ENCODE measurements at places on chromosomes 6 and 20.

- DNase-seq: no peak
Measured at GRCh38 chr6:834866-835265, 141.9 kb upstream of the EXOC2 start.

- peak; percentile 23 for DNase-seq
Measured at GRCh38 chr20:33862709-33863403, 51.7 kb downstream of the CHMP4B start.

DNA sequence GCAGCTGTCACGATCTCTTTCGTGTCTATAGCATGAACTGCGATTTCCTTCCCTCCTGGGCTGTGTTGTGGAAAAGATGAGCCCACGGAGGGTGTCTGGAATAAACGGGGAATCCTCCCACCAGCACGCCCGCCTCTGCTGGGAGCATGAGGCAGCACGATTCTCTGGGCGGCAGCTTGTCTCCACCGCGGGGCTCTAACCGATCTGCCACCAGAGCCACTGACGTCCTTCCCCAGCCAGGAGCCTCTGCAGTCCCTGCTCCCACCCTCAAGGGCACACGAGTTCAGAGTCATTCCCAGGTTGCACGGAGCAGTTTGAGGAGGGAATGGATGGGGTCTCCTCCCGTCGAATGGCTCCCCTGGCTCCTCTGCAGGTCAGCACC lies 197.6 kb downstream of the DLL1 start:
- no peak for DNase-seq

GRCh38 chr6:158599635-158600034 lies 39.7 kb downstream of the TMEM181 start:
- DNase-seq: no peak

DNA sequence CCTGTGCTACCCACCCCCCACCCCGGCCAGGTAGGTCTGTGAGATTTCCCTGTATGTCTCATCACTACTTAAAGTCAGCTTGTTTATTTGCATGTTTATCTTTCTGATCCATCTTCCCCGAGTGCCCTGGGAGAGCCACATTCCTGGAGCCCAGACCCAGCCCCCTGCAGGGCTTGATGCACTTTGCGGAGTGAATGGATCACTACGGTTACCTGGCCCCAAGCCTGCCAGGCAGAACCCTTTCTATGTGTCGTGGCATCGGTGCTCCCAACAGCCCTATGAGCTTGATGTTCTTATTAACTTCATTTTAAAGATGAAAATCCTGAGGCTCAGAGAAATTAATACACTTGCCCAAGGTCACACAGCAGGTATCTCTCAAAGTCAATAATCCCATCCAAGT lies 13.6 kb upstream of the SLCO4A1 start:
- no peak for DNase-seq

All from CD4-positive, alpha-beta T cell treated with Interleukin-21 for 1 hour (primary cell).